ENCODE measurements at places on chromosomes 6 and 20.

DNA sequence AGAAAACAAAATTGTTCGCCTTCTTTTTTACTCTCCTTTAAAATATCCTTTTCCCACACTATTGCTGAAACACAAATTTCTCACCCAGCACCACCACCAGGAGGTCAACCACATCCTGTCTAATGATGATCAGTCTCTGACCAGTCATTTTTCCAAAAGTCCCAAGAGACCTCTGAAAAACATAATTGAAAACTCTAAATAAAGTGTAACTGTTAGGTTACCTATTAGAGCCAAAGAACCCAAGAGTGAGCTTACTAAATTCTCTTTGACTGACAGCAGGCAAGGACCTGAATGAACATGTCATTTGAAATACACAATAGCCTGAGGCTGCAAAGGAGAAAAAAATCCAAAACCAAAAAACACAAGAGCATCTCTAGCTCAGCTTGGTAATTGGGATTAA is 735.4 kb downstream of the CBLN4 start:
- DNase-seq = no peak

GRCh38 chr20:41540459-41540858 is 77.7 kb downstream of the CHD6 start:
- DNase-seq = no peak

GRCh38 chr6:150894935-150895552 is 29.5 kb downstream of the MTHFD1L start:
- no peak for DNase-seq

DNA sequence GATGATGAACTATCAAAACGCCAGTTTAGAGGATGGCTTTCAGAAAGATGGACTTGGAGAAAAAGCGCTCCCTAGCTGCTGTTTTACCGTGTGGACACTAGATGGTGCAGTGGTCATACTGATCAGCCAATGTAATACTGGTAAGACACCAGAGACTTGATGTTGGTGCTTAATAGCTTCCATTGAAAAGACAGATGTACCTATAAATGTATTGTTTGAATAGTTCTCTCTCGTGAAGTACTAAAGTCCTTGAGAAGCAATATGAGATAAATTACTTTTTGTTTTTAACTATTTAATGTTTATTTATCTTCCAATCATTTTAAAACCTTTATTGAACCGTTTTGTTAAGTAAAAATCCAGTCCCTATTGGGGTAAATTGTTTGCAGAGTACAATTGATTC is 63.9 kb upstream of the FUCA2 start:
- DNase-seq = no peak

DNA sequence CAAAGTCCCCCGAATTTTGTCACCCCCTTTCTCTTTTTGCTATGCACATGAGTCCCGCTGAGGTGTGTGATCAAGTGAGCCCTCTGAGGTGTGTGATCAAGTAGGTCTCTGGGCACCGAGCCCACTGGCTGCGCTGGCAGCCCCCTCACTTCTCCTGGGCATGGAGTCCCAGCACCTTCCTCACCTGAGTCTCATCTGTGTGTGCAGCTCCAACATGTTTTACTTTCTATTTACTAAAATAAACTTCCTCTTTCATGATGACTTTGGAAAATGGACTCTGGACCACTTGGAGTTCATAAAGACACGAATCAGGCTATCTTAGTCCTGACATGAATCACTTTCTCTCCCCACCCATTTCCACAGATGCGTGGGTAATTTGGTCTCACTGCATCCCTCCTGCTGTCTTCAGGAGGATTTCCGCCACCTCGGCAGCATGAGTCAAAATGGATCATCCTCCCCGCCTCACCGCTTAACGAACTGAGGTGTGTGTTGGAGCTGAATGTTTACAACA is 39.8 kb downstream of the PRDM1 start:
- DNase-seq = no peak

- no peak for DNase-seq
These were observed 690 bp downstream of the IFNGR1 start for GRCh38 chr6:137218473-137218916.

DNA sequence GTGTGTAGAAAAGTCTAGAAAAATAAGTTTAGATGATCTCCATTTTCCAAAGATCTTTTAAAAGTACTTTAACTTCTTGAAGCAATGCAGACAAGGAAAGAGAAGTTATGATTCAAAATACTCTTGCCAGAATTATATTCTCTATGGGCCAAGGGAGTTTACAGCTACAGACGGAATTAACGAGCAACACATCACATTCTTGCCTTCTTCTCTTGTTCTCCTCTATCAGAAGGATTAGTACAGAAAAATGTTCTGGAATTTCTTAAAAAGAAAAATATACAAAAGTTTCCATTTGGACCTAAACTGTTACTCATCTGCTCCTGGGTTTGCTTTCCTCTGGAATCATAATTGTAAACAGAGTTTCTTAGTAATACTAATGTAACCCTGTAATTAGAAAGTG is 284.7 kb upstream of the HSF2 start:
- DNase-seq = no peak

GRCh38 chr6:44316481-44316880 is 3.3 kb upstream of the AARS2 start:
- no peak for DNase-seq

DNA sequence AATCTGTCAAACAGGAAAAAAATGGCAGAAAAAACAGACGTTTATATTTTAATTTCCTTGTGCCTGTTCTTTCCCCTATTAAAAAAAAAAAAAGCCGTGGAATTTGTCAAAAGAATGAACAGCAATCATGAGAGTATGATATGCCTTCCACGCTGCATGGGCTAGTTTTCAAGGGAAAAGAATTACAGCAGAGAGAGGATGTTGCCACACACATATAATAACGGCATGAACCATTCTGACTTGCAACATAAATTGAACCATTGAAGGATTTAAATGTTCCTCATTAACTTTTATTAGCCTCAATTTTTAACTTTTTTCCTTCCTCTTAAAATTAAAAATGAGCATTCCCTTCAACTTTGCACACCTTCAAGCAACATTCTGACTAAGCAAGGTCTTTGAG is 301.8 kb downstream of the FOXC1 start:
- no peak for DNase-seq

GRCh38 chr6:121309768-121310469 is 24.4 kb downstream of the TBC1D32 start:
- no peak for DNase-seq

DNA sequence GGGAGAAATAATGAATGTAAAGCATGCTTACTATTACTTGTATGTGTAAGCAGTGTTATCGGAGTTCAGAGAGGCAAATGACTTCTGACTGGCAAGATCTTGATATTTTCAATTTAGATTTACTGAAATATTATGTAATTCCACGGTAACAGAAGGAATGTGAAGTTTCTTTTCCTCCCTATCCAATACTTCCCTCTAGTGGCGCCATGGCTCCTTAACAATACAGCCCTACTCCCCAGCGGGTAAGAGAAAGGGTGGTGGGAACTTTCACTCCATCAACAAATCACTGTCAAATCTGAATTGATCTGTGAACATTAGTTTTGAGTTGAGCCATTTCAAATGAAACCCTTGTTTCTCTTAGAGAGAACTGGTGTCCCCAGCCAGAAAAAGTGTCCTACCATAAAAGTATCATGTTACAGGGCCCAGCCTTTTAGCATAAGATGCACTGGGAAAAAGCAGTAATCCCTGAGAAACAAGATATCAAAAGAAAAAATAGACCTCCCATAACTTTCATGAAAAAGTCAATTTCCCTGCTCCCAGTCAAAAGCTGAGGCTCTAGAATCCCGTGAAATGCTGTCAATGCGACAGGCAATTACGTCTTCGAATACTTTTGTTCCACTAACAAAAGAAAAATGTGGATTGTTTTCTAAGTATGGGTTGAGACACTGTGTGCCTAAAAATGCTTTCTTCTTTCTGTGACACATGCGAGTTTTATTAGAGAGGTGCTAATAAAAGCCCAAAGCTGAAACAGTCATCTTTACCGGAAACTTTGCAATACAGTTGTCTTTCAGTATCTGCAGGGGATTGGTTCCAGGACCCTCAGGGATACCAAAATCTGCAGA is 12.9 kb downstream of the COX7A2 start:
- DNase-seq = peak; percentile 41

- no peak for DNase-seq
These were observed 68.7 kb upstream of the SLC4A11 start for GRCh38 chr20:3307725-3308124.

DNA sequence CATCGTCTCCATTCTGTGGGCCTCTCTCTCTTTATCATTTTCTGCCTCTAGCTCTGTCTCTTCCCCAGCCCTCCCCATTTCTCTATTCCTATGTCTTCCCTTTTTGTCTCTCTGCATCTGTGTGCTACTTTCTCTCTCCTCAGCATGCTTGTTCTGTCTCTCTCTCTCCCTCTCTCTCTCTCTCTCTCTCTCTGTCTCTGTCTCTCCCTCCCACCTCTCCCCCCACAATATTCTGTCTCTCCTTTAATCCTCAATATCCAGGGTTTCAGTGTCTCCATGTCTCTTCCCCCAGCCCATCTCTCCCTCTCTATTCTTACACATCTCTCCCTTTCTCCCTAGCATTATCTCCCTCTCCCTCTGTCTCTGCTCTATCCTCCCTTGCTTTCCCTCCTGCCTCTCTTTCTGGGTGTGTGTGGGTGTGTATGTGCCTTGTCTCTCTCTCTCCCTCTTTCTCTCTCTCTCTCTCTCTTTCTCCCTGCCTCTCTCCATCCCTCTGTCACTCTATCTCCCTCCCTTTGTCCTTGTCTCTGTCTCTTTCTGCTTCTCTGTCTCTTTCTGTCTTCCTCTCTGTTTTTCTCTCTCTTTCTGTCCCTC is 76.9 kb upstream of the SIRPA start:
- no peak for DNase-seq

DNA sequence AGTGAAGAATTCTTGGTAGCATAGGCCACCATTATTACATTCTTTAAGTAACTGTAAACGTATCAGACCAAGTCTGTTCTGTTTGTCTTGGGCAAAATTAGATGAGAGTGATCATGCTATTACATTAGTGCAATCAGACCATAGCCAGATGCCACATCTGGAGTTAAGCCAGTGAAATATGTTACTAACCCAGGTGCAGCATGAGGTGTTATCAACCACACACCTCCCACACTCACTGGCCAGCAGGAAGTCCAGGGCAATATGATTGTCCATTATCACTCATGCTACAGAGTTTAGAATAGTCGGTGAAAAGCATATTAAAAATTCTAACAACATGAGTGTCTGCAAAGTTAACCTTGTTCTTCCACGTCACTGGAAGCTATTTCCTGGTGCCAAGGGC is 174.7 kb upstream of the PROKR2 start:
- no peak for DNase-seq

- no peak for DNase-seq
These were observed 54.4 kb downstream of the BMP7 start for GRCh38 chr20:57211908-57212533.

DNA sequence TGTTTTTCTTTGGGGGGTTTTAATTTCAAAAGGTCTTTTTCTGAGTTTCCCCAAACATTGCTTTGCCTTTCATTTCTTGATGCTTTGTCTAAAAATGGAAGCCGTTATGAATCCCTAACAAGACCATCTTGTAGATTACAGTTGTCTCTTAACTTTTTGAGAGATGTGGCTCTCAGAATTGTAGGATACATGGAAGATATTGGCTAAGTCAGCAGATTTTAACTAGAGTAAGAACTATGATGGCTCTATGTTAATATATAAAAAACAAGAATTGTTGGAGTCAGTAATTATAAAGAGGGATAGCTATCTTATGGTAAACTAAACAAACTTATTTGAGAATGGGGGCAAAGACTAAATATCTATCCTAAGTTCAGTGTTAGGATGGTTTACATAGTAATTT is 96.6 kb upstream of the HS3ST5 start:
- DNase-seq = no peak

- DNase-seq = no peak
These were observed 77.3 kb downstream of the CDH26 start for GRCh38 chr20:60035486-60035885.

DNA sequence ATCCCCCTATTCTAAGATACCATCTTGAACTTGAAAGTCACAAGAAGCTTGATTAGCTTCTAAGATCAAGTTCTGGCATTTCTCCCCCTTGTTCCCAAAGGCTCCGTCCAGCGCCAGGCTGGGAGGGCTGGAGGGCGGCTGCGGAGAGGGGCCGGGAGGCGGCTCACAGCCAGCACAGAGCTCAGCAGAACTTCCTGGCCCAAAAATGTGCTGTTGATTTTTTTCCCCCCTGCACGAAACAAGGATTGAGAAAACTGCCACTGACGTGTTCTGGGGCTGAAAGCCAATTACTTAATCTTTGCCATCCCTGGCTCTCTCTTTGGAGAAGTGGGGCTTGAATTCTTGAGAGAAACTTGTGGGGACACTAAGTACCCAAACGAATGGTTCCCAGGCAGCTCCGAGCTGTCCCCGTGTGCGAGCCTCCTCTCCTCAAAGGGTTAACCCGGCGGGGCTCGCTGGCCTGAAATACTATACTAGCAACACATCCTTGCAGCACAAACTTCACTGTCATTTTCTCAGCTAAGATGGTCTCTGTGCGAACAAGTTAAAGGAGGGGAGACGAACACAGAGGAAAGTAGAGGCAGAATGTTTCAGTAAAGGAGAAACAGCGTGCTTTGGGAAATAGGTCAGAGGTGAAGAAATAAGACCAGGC is 452 bp downstream of the TRAF3IP2 start:
- DNase-seq = no peak

DNA sequence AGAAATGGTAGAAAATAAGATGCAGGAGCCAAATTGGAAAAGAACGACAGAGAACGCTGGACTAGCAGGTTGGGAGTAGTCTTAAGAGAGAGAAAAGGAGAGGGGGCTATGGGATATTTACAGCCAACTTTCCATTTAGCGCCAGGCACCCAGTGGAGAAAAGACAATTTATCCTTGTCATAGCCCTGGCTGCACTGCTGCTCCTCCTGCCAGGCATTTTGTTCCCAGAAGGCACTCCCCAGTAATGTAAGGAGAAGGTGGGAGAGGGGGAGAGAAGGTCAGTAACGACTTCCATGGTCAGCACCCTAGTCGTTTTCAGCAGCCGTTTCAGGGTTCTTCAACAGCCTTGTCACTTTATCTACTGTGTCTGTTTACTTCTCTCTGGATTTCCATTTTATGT is 159.0 kb downstream of the TRMT11 start:
- DNase-seq = no peak

- no peak for DNase-seq
These were observed 5.2 kb upstream of the MMS22L start for GRCh38 chr6:97288188-97288587.

GRCh38 chr20:60869087-60869486 is 383.0 kb upstream of the CDH4 start:
- DNase-seq = peak; percentile 52

DNA sequence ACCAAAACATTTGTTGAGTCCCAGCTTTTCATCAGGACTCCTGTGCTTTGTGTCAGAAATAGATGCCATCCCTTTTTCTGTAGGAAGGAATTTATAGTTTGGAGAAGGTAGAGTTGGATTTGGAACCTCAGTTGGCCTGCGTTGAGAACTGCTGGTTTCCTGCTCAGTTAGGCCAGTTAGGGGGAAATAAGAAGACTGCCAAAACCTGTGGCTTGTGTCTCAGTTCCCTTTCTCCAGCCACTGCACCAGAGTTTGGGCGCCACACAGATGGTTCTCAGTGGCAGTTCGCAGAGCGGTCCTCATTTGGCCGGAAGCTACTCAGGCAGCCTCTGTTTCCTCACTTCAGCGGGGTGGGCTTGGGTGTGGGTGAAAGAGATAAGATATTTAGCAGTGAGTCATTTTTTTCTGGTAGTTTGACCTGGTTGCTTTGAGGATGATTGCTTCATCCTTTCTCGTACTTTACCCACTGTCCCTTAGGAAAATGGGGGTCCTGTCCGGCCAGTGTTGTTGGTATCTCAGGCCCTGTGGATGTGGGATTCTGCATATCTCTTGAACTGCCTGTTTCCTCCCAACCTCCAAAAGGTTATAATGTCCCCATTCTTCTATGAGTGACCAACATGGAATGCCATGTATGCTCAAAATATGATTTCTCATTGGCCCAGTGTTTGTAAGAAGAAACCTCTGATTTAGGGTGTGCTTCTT is 53.7 kb downstream of the JARID2 start:
- no peak for DNase-seq

- no peak for DNase-seq
These were observed 5.1 kb downstream of the UBE2C start for GRCh38 chr20:45817376-45818194.

Measured in glutamatergic neuron (in vitro differentiated cells).